ENCODE measurements at places on chromosomes 1 and 21.

DNA sequence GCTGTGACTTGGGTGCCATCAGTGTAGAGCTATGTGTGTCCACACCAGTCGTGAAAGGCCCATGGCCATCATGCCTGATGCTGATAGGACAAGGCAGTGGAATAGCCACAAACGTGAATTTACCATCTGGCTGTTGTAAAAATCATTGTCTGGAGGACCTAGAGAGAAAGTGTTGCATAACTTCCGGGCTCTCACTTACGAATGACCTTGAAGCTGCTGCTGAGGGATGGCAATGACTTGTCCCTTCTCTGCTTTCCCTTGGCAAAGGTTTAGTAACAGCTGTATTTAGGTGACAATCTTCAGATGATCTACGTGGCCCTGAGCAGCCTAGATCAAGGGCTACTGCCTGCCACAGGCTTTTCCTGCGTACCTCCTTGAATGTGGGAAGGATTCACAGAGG lies 5.8 kb downstream of the ATP1B1 start:
- DNase-seq: no peak

GRCh38 chr21:43211072-43211759 lies 42.4 kb downstream of the CRYAA start:
- DNase-seq: no peak

GRCh38 chr1:168106274-168106673 lies 30.5 kb downstream of the GPR161 start:
- DNase-seq: no peak

- DNase-seq: no peak
Observed at GRCh38 chr1:53274026-53274425, 35.7 kb upstream of the MAGOH start.

- DNase-seq: no peak
Observed at GRCh38 chr1:47679301-47679791, 241.5 kb downstream of the FOXD2 start.

DNA sequence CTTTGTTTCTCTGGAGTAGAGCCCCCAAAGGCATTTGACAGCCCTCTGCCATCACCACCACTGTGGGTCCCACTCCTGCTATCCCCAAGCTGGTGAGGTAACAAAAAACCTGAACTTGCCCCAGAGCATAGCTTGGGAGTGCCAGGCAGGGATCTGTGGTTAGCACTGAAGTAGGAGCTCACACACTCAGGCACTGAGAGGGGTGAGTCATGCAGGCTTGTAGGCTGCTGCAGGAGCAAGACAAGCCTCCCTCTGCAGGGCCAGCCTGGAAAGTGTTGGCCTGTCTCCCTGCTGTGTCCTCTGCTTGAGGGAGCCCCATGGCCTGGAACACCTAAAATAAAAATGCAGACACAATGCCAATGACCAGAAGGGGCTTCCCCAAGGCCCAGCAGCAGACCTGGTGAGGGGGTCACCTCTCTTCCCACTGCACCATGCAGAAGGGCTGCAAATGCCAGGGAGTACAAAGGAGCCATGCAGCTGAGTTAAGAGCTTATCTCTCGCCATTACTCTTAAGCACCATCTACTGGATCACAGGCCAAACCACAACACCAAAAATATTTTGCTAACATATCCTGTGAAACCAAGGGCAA lies 108.9 kb upstream of the POGK start:
- no peak for DNase-seq

GRCh38 chr1:150235294-150235851 lies 539 bp downstream of the ANP32E start:
- DNase-seq: no peak

GRCh38 chr1:61757950-61758349 lies 15.7 kb downstream of the PATJ start:
- DNase-seq: no peak

DNA sequence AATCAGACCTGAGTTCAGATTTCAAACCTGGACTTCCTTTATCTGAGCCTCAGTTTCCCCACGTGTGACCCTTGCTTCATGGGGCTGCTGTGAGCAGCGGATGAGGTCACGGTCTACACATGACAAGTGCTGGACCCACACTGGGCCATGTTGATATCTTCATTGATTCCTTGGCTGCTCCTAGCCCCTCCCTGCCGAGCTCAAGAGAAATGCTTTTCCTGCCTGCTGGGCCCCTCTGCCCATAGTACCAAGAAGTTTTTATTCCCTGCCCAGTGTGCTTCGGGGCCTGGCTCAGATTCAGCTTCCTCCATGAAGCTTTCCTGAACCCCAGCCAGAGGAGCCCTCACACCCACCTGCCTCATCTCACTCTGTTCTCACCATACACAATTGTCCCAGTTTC lies 181.6 kb downstream of the PTPRU start:
- DNase-seq: no peak

- DNase-seq: no peak
Observed at GRCh38 chr1:115201598-115201997, 112.3 kb upstream of the TSPAN2 start.

GRCh38 chr1:40314721-40315238 lies 2.3 kb downstream of the COL9A2 start:
- DNase-seq: no peak

GRCh38 chr1:202981939-202982338 lies 14.9 kb upstream of the CYB5R1 start:
- DNase-seq: no peak

DNA sequence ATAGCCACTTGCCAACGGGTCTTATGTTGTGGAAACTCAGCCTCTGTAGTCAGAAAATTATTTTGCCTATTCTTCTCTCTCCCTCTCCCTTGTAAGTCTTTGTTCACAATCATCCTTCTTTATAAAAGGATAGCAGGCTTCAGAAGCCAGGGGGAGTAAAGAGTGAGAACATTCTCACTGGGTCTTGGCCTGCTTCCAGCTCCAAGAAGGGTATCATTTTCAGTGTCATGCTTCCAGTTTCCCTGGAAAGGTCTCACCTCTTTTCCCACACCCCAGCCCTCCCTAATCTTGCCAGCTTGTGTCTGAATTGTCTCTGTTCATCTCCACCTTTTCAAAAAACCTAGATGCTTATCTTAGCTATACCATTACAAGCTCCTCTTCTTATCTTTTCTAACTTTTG lies 346.2 kb upstream of the LRRC7 start:
- DNase-seq: no peak

DNA sequence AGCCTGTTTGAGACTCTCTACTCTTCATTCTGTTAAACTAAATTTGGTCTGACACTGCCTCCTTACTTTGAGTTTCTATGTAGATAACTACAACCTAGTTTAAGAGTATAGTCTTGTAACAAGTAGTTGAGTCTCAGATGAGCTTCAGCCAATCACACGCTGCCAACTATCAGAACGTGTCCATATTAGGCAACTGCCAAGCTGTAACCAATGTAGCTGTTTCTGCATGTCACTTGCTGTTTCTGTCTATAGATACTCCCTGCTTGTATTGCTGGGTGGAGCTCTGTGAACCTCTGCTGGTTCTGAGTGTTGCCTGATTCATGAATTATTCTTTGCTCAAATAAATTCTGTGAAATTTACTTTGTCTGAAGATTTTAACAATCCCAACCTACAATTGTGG lies 452.6 kb upstream of the NR5A2 start:
- DNase-seq: no peak

All from 8988T (cell line).